ENCODE measurements at places on chromosomes 4 and X.

- DNase-seq: peak; percentile 36
Observed at GRCh38 chrX:24839331-24839730, 145.6 kb downstream of the POLA1 start.

- DNase-seq: peak; percentile 96
Observed at GRCh38 chr4:139419388-139419914, 34.5 kb upstream of the RAB33B start.

DNA sequence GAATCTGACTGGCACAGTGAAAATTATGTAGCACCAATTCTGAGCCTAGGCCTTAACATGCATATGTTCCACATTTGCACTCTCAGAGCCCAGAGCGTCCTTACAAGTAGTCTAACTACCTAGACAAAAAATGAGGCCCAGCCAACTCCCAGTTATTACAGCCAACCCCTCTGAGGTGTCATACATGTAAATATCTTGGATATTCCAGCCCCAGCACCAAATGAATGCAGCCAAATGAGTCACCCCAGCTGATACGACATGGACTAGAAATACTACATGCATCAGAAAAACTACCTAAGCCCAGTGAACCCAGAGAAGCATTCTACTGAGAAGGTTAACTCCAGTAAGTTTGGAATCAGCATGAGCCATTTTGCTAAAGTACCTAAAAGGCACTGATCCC is 145.1 kb downstream of the STPG2 start:
- peak; percentile 63 for DNase-seq

GRCh38 chrX:107146670-107147069 is 28.0 kb upstream of the RBM41 start:
- DNase-seq: peak; percentile 89

GRCh38 chr4:1563241-1563640 is 120.9 kb downstream of the FAM53A start:
- DNase-seq: no peak

DNA sequence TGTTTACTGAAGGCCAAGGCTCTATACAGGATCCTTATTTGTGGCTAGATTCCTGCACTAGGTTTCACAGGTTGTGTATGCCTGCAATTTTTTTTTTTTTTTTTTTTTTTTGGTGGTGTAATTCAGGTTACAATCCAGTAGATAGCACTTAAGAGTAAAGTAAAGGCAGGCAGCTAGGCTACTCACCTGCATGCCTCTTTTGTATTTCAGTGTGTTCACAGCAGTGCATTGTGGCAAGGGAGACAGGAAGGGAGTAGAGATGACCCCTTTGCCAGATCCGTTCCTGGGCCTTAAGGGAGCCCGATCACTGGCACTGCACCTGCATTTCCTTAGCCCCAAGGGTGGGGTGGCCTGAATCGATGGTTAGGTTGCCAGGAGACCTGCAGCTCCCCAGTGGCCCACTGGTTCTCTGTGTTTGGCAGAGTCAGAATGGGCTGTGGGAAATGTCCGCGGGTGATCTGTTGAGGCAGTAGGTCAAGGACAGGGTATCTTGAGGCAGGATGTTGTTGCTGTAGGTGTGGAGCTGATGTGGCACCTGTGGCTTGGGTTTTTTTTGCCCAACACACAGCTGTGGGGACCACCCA is 374.9 kb upstream of the AADAT start:
- DNase-seq: no peak

DNA sequence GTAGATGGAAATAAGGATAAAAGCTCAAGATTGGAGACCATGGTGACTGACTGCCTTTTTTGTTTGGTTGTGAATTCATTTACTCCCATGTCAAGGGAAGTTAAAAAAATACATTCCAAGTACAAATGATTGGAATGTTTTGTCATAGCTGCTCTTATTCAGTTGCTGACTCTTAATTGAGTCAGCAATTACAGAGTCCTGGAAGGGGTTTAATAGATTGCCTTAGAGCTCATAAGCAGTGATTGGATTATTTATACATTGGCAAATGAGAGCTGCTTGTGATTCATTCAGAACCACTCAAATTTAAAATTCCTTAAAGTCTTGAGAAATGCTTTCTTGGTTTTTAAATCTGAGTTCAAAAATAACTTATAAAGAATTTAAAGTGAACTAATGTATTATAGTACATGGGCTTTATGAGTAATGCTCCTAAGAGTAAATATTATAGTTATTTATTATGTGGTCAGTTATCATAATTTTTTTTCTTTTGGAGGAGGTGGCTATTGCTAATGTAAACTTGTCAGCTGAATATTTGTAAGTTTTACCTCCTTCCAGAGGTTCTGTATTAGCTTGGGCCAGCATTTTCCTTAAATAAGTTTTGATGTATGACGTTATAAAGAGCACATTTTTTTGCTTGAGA is 13.6 kb downstream of the JADE1 start:
- peak; percentile 93 for DNase-seq

DNA sequence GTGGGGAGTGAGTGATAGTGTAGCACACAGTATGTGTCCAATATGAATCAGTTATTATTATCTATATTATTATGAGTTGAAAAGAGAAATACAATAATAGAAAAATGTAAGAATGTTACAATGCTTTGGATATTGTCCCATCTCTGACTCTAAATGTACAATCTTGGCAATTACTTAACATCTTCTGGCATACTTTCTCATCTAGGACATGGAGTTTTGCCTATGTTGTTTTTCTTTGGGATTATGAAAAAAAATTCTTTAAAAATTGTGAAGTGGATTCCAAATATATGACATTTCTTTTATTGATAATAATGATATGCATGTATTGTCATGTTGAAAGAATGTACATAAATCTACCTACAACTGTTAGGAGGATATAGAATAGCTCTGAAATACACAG is 84.1 kb downstream of the TBCK start:
- DNase-seq: no peak

DNA sequence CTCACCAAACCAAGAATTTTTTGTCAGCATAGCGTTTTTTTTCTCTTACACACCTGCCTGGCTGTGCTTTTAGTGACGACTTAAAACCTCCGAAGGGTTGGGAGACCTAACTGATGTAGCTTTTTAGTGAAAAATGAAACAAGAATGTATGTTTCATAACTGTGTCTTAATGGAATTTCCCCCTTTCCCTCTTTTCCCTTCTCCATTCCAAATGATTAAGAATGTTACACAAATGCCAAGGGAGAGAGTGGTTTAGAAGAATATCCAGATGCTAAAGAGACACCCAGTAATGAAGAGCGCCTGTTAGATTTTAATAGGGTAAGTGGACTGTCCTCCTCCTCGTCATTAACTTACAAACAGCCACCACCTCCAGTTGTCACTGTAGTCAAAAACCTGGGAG is 33.2 kb upstream of the TBC1D14 start:
- no peak for DNase-seq

GRCh38 chrX:132331532-132331931 is 112.3 kb upstream of the RAP2C start:
- DNase-seq: no peak

DNA sequence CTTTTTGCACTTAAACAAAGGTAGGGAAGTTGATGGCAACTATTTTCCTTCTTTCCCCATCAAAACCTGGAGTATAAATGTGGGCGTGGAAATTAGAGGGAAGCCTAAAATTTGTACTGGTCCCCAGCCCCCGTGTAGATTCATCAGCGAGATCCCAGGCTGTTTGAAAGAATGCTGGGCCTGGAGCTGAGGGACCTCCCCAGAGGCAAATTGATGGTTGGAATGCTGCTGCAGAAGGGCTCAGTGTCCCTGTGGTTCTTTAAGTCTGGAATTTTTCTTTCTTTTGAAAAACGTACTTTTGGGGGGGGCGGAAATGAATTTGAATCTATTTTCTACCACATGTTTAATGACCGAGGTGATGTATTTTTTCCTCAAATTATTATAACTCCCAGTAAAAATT is 197.2 kb downstream of the CBR4 start:
- DNase-seq: no peak
